ENCODE measurements at places on chromosomes 7 and 10.

GRCh38 chr10:6721480-6721879 is 141.4 kb upstream of the PRKCQ start:
- DNase-seq: peak; percentile 98

DNA sequence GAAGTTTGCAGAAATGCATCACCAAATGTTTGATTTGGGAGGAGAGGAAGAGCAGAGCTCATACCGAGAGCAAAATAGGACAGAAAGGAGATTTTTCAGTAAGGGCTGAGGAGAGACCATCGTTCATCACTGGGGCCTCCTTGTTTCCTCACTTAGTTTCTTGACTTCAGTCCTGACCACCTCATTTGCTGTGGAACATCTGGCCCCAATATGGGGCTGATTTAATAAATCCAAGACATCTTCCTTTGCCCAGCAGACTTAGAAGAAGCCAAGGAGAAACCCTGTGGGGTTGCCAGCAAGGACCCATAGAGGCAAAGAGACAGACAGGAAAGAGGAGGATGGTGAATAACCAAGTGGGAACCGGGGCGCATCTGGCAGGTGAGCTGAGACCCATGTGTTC is 60.4 kb downstream of the CHST3 start:
- DNase-seq: no peak

GRCh38 chr7:149720372-149721083 is 52.9 kb downstream of the ZNF467 start:
- no peak for DNase-seq

DNA sequence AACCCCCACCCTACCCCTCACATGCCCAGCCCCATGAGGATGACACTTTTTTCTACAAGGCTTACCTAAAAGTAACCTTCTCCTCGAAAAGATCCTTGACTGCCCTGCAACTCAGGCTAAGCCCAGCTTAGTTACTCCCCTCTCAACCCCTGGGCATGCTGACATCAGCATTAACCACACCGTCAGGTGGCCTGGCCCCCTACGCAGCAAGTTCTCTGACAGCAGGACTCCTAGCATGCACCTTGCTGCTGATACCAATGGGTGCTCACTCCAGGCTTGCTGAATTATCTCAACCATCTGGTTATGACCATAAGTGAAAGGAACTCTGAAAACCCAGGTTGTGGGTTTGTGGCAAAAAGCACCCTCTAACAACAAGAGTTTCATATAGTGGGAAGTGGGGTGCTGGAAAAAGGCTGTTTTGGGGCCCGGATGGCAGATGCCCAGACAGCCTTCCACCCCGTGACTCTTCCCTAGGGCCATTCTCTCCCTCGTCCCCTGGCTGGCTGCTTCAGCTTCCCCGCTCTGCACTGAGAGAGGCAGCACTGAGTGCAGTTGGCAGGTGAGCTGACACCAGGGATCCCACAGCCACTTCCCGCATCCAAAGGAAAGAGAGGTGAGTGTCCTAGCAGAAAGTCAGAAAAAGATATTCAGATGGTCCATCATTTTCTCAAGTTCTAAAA is 518.9 kb downstream of the KCNMA1 start:
- DNase-seq: no peak

GRCh38 chr10:3336673-3337293 is 164.2 kb upstream of the PITRM1 start:
- DNase-seq: no peak

DNA sequence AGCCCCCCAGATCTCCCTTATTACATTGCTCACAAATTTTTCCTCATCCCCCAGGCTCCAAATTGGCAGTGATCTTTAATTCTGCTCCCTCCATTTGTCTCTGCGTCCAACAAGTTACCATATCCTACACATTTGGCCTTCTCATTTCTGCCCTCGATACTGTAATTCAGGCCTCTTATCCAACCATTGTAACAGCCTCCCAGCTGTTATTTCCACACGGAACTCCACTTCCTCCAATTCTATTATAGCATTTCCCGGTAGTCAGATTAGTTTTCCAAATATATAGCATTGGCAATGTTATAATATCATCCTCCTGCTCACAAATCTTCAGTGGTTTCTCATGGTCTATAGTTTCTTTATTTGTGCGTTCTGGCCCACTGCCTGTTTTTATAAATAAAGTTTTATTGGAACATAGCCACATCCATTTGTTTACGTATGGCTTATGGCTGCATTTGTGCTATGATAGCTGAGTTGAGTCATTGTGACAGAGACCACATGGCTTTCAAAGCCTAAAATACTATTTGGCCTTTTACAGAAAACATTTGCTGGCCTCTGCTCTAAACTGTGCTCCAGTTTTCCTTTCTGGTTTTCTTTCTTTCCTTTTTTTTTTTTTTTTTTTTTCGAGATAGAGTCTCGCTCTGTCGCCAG is 126.5 kb upstream of the ZNF438 start:
- DNase-seq: peak; percentile 61

- DNase-seq: no peak
Observed at GRCh38 chr7:106608661-106609060, 52.3 kb downstream of the CCDC71L start.

DNA sequence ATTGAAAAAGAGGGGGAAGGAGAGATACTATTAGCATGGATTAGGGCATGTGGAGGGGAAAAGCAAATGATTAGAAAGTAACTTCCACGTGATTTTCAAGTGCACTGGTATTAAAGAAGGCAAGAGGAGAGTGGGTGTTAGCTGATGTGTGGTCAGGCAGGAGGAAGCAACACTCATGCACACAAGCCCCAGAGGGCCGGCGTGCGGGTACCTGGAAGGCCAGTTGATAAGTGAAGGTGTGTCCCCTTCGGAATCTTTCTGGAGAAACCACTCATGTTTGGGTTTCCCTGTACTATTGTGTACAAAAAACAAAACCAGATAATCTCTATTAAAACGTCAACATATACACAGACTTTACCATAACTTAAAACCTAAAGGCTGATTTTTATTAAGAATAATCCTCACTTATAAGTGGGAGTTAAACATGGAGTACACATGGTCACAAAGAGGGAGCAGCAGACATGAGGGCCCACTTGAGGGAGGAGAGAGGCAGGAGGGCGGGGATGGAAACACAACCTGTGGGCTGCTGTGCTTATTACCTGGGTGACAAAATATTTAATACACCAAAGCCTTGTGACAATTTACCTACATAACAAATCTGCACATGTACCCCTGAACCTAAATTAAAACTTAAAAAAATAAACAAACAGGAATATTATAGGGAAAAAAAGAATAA is 98.9 kb downstream of the SVIL start:
- DNase-seq: no peak

GRCh38 chr7:101818287-101819071 is 1.1 kb downstream of the CUX1 start:
- no peak for DNase-seq

- peak; percentile 1 for DNase-seq
Observed at GRCh38 chr7:68529221-68529620, 1069.1 kb upstream of the AUTS2 start.

GRCh38 chr10:59805014-59805413 is 51.8 kb upstream of the MRLN start:
- peak; percentile 30 for DNase-seq

GRCh38 chr10:52459097-52459496 is 145.0 kb downstream of the DKK1 start:
- no peak for DNase-seq

GRCh38 chr7:19296617-19297016 is 151.4 kb upstream of the FERD3L start:
- no peak for DNase-seq

GRCh38 chr7:68868978-68869377 is 729.3 kb upstream of the AUTS2 start:
- no peak for DNase-seq

DNA sequence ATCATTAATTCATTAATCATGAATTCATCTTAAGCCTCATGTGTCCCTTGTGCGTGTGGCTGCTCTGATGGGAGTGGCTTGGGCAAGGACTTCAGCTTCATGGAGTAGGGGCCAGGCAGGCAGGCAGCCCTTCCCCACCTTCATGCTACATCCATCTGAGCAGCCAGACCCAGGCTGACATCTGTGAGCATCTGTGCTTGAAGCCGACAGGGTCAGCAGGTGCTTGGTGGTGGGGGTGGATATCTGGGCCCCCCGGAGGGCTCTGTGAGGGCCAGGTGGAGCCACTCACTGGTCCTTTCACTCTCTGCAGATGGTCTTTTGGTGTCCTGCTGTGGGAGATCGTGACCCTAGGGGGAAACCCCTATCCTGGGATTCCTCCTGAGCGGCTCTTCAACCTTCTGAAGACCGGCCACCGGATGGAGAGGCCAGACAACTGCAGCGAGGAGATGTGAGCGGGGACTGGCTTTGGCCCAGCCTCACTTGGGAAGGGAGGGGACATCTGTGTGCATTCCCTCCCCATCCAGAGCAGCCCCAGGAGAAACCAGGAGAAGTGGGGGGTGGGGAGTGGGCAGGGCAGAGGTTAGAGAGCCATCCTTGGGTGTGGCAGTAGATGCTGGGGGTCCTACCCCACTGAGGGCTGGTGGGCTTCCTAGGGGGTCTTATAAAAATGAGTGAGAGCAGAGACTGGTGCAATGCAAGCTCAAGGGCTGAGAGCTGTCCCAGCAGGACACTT is 14.7 kb upstream of the CSGALNACT2 start:
- no peak for DNase-seq

- no peak for DNase-seq
Observed at GRCh38 chr7:123539871-123540270, 5.5 kb upstream of the IQUB start.

- DNase-seq: no peak
Observed at GRCh38 chr10:116237970-116238369, 35.0 kb downstream of the GFRA1 start.

GRCh38 chr10:4107285-4107851 is 322.4 kb upstream of the KLF6 start:
- DNase-seq: no peak

DNA sequence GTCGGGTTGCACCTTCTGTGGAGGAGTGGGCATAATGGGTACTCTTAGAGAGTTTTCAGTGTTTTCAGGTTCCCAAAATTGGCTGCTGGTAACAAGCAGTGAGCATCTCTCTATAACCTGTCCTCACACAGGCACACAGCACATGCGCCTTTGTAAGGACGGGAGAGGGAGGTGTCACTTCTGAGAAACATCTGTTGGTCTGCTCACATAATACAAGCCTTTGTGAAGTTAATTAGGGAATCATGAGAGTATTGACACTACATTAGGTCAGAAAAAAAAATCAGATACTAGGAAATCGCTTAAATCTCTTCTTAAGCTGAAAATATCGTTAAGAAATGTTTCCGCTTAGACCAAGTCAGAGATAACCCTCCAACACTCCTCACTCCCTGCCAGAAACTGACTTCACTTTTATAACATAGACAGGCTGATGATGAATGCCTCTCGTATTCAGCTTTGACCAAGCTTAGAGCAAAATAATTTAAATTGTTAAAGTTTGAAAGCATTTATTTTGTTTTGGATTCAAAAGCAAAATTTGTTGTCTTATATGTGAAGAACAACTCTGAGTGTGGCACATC is 769.7 kb downstream of the TNS3 start:
- DNase-seq: peak; percentile 18

DNA sequence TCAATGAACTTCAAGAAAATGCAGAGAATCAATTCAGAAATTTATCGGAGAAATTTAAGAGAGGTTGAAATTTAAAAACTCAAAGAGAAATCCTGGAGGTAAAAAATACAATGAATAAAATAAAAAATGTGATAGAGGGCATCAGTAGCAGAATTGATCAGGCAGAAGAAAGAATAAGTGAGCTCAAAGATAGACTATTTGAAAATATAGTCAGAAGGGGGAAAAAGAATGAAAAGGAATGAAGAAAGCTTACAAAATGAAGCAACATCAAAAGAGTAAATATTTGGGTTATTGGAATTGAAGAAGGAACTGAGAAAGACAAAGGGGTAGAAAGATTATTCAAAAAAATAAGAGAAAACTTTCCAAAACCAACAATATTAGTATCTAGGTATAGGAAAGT is 291.4 kb downstream of the SH2D4B start:
- DNase-seq: no peak

- peak; percentile 43 for DNase-seq
Observed at GRCh38 chr10:60718886-60719285, 59.4 kb upstream of the CDK1 start.

- DNase-seq: peak; percentile 8
Observed at GRCh38 chr7:68547181-68547580, 1051.1 kb upstream of the AUTS2 start.

- DNase-seq: no peak
Observed at GRCh38 chr7:142300689-142301088, 42.8 kb upstream of the PRSS58 start.

DNA sequence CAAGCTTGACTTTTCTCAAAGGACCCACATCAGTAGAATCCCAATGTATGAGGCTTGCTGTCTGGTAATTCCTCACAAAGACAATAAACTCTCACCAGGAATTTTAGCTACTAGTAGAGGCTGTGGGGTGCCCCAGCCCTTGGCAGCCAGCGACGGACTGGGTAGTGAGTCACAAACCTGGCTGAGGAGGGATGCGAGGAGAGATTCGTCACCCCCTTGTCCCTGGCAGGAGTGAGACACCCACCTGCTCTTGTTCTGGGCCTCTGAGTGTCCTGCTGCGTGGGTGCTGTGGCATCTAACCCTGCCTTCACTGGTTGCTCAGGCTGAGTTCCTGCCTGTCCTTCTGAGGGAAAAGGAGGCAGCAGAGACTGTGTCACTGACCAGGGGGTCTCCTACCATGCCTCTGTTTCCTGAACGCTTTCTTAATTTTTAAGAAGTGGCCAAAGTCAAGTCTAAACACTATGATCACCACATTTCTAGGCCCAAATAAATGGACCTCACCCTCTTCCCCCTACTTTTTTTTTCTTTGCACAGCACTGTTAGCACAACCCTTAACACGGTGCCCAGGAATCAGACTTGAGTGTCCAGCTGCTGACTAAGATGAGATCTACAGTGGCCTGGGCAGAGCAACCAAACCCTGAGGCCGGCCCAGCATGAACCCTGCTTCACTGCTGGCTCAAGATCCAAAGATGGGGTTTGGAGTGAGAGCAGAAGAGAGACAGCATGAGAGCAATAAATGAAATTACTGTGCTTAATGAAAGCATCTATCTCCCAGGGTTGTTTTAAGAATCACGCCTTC is 146.4 kb downstream of the ANLN start:
- no peak for DNase-seq

GRCh38 chr10:121683366-121683765 is 85.1 kb upstream of the FGFR2 start:
- DNase-seq: no peak

- DNase-seq: no peak
Observed at GRCh38 chr10:1268831-1269230, 212.6 kb downstream of the WDR37 start.

DNA sequence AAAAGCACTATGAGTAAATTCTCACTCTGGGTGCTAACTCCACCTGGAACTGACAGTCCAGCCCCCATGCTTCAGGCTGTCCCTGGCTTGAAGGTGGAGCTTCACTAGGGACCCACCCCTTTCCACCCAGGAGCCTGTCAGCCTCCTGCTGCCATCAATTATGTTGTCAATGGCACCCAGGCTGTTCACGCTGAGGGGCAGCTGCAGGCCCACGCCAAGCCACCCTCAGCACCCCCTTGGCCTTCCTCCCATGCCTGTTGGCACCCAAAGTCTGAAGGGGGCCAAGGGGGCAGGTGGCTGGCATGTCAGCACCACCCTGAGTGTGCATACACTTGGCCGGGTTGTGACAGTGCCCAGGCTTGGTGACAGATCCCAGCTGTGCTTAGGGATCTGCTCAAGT is 149.3 kb downstream of the NXPH1 start:
- no peak for DNase-seq

Data from fibroblast of pulmonary artery (primary cell).